ENCODE measurements at places on chromosomes 4 and X.

DNA sequence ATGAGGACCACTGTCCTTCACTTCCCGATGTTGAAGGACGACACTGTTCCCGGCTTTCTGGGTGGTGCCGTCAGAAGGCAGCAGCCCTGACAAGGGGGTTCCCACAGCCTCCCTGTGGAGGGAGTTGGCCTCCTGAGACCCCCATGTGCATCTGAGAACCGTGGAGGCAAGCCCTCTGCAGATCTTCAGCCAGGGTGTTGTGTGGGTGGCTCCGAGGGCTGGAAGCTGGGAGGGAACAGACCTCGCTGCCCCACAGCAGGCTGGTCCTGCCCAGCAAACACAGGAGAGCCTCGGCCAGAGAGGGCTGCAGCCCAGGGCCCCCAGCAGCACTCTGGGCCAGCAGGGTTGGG lies 16.2 kb downstream of the DGKQ start:
- no peak for DNase-seq

DNA sequence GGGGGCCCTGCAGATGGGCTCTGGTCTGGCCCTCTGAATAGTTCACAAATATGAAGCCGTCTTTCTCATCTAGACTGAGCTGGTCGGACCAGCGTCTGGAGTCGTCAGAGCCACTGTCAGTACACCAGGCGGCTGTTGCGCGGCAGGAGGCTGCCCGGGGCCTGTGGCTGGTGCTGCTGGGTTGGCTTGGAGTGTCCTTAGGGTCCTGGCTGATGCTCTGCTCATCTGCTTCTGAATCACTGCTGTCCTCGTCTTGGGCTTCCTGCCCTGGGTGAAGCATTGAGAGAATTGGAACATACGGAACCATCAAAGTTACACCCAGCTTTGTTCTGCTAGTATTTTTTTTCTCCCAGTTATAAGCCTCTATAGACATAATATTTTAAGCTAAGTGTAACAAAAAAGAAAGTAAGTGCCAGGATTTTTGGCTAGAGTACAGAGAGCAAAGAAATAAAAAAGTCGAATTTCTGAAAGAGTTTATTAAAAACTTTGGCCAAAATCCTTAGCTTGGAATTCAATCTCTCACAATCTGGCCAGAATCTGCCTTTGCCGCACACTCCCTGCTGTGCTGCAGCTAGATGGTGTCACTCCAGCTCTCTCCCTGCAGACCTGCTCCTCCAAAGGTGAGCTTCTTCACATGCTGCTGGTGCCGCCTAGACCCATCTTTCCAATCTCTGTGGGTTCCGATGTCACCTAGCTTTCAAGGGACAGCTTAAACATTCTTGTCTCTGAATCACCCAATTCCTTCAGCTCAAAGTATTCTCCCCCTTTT lies 96.2 kb downstream of the CDS1 start:
- peak; percentile 87 for DNase-seq

- no peak for DNase-seq
These were observed 14.2 kb downstream of the DHX15 start for GRCh38 chr4:24570172-24570571.

DNA sequence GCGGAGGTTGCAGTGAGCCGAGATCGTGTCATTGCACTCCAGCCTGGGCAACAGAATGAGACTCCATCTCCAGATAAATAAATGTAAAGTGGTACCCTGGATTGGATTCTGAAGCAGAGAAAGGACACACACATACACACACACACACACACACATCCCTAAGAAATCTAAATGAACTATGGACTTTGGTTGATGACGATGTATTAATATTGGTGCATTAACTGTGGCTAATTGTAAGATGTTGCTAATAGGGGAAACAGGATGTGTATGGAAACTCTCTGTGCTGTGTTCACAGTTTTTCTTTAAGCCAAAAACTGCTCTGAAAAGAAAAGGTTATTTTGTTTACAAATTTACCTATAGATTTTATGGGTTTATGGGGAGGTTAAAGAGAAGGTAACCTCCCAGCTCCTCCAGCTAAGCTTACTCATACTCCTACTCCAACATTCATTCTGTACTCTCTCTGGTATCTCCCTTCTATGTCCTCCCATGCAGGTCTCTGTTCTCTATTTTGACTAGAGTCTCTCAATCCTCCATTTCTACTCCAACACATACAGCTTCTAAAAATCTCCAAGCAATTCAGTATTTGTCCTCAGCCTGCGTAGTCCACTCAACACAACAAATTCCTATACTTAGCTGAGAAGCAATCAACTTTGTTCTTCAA lies 46.5 kb upstream of the RELL1 start:
- DNase-seq: no peak

GRCh38 chr4:2619459-2619858 lies 83.0 kb downstream of the FAM193A start:
- DNase-seq: no peak

GRCh38 chr4:98686043-98686707 lies 27.8 kb upstream of the TSPAN5 start:
- no peak for DNase-seq

- no peak for DNase-seq
These were observed 79.4 kb downstream of the SYNPO2 start for GRCh38 chr4:118968005-118968404.

DNA sequence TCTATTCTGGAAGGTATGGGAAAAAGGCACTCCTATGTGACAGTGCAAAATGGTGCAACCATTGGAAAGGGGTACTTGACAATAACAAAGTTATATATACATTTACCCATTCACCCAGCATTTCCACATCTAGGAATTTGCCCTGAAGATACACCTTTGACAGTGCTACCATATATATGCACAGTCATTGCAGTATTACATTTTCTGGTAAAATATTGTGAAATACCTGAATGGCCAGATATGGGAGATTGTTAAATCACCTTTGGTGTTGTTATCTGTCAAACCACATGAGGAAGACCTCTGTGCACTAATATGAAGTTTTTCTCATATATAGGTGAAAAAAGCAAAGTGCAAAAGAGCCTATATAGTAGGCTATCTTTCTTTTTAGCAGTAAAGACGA lies 53.5 kb downstream of the SMAD1 start:
- no peak for DNase-seq

DNA sequence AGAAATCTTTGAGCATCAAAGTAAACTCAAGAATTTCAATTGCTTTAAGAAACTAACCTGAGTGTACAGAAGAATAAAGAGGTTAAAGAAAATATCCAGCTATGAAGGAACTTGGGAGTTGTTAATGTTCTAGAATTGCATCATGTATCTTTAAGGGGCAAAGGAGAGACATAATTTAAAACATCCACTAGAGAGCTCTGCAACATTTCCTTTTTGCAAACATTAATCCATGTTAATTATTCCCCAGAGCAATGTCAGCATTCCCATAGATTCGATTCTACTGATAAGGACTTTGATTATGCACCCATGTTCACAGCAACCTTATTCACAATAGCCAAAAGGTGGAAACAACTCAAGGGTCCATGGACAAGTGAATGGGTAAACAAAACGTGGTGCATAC lies 80.2 kb upstream of the SORBS2 start:
- no peak for DNase-seq

All from posterior cingulate gyrus (tissue), 11 donors.